ENCODE measurements at places on chromosomes 7 and 10.

GRCh38 chr7:27905951-27906350 lies 166.0 kb downstream of the TAX1BP1 start:
- DNase-seq: no peak

GRCh38 chr10:110007701-110008517 lies at the start of gene ADD3:
Gene ADD3, plus strand, starts transcription at chr10:110007984. Its CDS starts 92,670 bp downstream, at chr10:110100654.
- DNase-seq: peak; percentile 89

DNA sequence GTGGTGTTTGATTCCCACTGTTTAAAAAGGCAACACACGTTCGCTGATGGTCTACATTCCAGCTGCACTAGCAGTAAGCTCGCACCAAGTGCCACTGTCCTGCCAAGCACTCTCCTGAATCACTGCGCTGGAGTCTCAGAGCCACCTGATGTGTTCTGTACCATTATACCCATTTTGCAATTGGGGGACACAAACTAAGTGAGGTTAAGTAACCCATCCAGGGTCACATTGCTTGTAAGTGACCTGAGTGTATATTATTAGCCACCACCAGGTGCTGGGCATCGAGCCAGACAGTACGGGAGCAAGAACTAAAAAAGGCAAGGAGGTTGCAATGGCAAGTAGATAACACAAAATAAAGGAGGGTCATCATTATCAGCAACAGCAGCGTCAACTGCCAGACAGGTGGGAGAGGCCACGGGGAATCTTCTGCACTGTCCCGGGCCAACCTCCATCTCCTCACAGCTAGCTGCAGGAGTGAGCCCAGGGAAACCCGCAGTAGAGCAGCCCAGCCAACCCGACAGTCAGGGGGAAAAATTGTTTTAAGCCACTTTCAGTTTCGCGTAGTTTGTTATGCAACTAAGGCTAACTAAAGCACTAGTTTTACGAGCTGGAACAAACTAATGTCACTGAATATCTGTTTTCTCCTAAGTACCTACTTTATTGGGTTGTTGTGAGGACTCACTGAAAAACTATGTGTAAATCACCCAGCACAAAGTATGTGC lies 712 bp upstream of the CPVL start:
- DNase-seq: no peak

- DNase-seq: no peak
Measured at GRCh38 chr10:96491303-96491702, 22.4 kb downstream of the TLL2 start.

- no peak for DNase-seq
Measured at GRCh38 chr10:33967606-33968120, 633.2 kb upstream of the NRP1 start.

DNA sequence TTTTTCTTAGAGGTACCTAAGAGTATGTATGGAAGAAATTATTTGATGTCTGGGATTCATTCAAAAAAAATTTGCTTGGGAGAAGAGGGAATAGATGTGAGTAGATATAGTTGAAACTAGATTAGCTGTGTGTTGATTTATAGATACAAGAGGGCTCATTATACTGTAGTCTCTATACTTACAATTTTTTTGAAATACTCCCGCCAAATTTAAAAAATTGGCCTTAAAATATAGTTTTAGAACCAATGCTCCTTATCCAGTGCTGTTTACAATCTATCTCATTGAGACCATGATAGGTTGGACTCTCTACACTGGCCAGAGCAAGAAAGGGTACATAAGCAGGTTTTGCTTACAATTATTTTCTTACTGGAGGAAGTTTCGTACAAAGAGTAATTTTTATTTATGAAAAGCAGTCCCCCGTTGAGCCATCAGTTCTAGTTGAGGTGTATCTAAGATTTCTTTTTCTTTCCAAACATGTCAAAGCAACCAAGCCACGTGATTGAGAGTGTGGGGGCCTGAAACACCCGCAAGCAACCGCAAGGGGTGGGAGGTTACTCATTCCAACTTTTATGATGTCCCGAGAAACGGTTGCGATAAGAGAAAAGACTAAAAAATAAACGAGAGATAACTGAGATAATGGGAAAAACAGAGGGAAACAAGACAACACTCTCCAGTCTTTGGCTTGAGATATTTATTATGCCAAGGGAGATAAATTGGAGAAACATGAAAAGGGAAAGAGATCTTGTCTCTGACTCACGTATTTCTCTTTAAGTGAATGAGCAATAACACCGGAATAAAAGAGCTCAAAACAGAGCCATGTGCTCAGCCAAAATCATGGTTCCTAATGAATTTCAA lies 729.2 kb downstream of the LRMDA start:
- DNase-seq: no peak

DNA sequence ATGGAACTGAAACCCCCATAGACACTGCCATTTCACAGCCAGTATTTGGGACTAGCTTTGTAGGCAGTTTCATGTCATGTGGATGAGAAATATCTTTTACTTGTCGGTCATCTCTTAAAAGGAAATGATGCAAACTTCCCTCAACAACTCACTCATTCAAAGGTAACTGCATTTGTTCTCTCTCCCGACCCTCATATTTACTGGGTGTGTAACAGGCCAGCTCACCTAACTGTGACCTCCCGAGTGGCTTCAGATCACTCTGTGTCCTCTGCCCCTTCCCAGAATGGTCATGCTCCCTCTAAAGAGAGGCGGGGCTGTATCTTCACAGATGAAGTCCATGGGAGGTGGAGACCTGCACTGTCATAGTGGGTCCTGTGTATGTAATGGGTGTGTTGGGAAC lies 14.7 kb downstream of the LRRC18 start:
- DNase-seq: no peak

- peak; percentile 18 for DNase-seq
Measured at GRCh38 chr7:134632937-134633540, 13.6 kb upstream of the BPGM start.

GRCh38 chr7:69445541-69445940 lies 152.7 kb upstream of the AUTS2 start:
- DNase-seq: no peak

- no peak for DNase-seq
Measured at GRCh38 chr7:44096326-44096881, 7.7 kb upstream of the AEBP1 start.

GRCh38 chr7:92633211-92633906 lies 43.2 kb upstream of the FAM133B start:
- DNase-seq: no peak

DNA sequence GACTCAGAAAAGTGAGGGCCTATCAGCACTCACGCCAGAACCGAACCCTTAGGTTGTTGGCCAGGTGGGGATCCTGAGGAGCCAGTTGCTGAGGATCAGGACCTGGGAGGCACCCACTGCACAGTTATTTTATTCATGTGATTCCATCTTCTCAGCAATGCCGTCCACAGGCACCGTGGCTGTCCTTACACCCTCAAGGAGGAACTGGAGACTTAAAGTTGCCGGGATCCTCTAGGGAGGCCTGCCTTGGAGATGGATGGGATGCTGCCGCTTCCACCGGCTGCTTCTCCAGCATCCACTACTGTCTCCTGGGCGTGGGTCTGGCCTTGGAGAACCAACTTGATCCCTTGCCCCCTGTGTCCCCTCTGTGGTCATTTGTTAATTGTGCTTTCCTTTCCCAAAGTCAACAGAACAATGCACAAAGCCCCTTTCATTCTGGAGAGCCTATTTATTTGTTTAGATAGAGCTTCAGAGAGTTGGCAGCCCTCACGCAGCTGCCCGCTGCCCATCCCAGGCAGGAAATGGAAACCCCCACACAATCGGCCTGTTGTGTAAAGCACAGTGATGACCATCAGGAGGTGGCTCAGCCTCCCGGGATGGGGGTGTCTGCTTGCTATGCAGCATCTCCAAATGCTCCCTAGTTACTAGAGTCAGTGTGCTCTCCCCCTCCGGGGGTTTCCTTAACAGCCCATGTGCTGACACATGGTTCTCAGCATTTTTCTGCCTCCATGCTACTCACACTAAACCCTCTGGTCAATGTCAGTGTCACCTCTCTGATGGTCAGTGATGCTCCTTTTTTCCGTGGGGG lies 52.9 kb upstream of the IGFBP3 start:
- no peak for DNase-seq

GRCh38 chr10:84265418-84265817 lies 20.6 kb downstream of the RGR start:
- DNase-seq: no peak

DNA sequence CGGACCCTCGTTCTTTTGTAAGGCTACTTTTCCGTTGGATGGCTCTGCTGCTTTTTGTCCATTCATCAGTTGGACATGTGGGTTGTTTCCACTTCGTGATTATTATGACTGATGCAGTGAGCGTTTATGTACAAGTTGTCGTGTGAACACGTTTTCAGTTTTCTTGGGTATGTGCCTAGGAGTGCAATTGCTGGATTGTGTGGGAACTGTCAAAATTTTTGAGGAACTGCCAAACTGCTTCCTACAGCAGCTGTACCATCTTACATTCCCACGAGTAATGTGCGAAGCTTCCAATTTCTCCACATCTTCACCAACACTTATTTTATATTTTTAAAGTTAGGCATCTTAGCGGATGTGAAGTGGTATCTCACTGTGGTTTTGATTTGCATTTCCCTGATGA lies 10.4 kb downstream of the FKBP6 start:
- no peak for DNase-seq

DNA sequence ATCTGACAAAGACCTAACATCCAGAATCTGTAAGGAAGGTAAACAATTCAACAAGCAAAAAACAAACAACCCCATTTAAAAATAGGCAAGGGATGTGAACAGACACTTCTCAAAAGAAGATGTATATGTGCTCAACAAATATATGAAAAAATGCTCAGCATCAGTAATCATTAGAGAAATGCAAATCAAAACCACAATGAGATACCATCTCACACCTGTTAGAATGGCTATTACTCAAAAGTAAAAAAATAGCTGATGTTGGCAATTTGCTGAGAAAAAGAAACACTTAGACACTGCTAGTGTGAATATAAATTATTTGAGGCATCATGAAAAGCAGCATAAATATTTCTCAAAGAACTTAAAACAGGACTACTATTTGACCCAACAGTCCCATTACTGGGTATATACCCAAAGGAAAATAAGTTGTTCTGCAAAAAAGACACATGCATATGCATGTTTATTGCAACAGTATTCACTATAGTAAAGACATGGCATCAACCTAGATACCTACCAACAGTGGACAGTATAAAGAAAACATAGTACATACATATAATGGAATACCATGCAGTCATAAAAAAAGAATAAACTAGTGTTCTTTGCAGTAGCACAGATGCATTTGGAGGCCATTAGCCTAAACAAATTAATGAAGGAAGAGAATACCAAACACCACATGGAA lies 980.1 kb downstream of the KCNMA1 start:
- DNase-seq: no peak

DNA sequence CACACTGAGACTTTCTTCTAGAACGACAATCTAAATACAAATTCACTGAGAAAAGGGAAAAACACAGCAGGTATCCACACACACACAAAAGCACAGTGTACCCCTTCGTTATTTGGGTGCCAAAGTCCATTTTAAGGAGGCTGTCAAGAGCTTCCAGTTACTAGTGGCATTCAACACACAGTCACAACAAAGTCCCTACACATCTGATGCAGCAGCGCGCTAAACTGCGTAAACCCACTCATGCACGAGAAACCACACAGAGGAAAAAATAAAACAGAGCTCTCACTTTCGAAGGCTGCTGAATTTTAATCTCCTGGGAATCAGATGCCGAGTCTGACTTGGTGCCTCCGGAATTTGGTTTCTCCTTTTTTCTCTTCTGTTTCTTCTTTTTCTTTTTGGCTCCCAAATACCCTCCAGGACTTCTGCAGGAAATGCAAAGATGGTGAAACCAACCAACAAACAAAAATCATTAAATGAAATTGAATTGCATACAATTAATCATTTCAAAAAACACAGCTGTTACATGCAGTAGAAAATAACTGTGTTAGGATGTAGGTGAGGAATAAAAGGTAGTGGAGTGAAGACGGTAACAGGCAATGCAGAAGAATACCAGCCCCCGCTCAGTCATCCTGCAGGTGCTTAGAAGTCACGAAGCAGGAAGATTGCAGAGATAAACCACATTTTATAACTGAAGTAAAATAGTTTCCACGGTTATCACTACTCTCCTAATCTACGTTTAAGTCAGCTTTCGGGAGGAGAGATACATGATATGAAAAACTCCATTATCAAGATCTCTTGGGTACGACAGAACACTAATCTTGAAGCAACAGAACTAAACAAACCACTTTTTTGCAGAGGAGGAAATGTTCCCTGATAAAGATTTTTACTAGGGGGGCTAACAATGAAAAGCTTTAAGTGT lies 27.1 kb downstream of the NMT2 start:
- DNase-seq: peak; percentile 43

- no peak for DNase-seq
Measured at GRCh38 chr7:32158076-32158475, 87.9 kb upstream of the PDE1C start.

DNA sequence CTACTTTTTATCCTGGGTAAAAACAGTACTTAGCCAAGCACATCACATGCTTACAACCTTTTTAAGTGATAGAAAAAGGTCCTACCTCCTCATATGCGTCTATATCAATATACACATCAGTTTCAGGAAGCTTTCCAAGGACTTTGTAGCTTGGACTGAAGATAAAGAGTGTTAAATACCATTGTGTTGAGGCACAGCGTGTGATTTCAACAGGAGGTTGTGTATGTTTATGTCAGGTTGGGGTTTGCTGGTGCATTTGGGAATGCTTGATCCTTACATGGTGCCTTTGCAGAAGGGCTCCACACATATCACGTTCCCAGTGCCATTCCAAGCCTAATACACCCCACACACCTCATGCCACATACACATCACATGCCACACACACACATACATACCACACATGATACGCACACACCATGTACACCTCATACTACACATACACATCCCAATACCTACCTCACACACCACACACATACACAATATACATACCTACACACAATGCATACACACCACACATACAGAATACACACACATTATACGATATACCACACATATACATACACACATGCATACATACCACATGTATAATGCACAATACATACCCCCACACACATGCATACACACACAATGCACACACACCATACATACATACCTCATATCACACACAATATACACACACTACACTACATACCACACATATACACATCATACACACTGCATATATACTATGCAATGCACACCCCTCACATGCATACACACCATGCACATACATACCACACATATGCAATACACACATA lies 33.1 kb downstream of the PSMC2 start:
- no peak for DNase-seq

DNA sequence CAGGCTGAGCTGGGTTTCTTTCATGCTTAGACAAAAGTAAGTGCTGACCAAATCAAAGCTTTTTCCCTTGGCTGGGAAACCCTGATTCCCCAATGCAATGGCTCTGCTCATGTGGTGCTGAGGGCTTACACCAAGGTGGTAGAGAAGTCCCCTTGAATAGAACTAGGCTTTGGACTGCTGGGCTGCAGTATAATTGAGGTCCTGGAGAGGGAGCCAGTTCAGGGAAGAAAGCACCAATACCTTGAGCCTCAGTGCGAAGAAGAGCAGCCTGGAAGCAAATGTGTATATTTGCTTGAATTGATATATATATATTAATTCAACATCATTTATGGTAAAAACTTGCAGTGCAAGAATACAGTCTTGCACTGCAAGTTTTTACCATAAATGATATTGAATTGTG lies 391.1 kb downstream of the RPS24 start:
- no peak for DNase-seq

All from activated naive CD4-positive, alpha-beta T cell treated with anti-CD3 and anti-CD28 coated beads, Interleukin-2, amount 50 U/mL, for 16 hours (primary cell).